ENCODE measurements at places on chromosomes 6 and 20. TPM values are rescaled to one million over a fixed set of nuclear protein-coding genes. Genes with fewer than 3 reads are reported as not detected.
A peak's percentile ranks its signal among the peaks of the same experiment; 100 is the strongest.

Gene GSTA5
- not detected for total RNA-seq

Gene ZC3H12D
- total RNA-seq, result 0.83 TPM

Gene TP53TG5
- total RNA-seq, result 2.1 TPM

Gene HLA-G
- total RNA-seq, result not detected

Gene RIPOR2
- 14.4 TPM for total RNA-seq

Gene BEND6
- total RNA-seq, result 1.4 TPM

Gene TBXT
- not detected for total RNA-seq

Gene ULBP2
- total RNA-seq, result not detected

Gene CRYBG1
- 3.9 TPM for total RNA-seq

Gene SLC26A8
- 0.17 TPM for total RNA-seq

Gene RNF144B
- 6.6 TPM for total RNA-seq

Gene GPX5
- not detected for total RNA-seq

Gene TUBB1
- not detected for total RNA-seq

Gene NOTCH4
- total RNA-seq, result 16.6 TPM

Gene ANKEF1
- 1.5 TPM for total RNA-seq

DNA sequence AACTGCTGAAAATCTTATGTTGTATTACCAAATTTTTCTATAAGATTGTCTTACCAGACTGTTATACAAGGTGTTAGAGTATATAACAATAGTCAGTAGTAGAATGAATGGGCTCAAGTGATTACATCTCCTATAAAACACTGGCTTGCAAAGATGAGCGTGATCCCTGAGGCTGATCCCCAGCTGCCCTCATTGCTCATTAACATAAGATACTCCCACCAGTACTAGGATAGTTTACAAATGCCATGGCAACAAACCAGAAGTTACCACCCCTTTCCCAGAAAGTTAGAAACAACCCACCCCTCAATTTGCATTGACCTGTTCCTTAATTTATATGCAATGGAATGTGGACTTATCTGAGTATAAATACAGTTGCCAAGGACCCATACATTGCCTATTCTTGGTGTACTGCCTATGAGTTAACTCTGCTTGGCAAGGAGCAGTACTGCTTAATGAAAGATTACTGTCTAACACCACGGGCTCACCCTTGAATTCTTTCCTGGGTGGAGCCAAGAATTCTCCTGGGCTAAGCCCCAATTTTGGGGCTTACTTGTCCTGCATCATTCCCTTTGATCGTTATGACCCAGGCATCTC, 252.8 kb upstream of the CHD6 start:
- DNase-seq, result peak; percentile 31

DNA sequence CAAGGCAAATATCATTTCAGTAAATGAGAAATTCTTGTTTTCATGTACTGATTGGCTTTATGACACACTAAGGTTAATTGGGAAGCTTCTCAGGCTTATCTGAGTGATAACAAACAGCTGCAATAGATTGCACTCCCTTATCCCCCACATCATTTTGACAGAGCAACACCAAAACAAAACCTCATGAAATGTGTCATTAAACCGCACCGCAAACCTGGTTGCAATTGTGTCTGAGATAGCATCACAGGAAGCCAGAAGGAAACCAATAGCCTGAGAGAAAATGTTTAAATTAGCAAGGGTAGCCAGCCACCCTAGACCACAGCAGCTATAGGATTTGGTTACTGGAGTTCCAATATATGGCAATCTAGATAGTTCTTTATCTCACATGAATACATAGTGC, 31.6 kb upstream of the LAMA4 start:
- no peak for DNase-seq

GRCh38 chr20:33105316-33105924, 26.0 kb downstream of the BPIFB4 start:
- no peak for DNase-seq

- no peak for DNase-seq
These were observed 43.3 kb upstream of the CLIC5 start for GRCh38 chr6:46058951-46059350.

GRCh38 chr6:13076575-13076974, 251.8 kb downstream of the TBC1D7 start:
- DNase-seq, result peak; percentile 80

GRCh38 chr6:111482188-111482958, 645 bp downstream of the REV3L start:
- DNase-seq, result no peak

- no peak for DNase-seq
These were observed 101.4 kb upstream of the BEND6 start for GRCh38 chr6:56853541-56853940.

DNA sequence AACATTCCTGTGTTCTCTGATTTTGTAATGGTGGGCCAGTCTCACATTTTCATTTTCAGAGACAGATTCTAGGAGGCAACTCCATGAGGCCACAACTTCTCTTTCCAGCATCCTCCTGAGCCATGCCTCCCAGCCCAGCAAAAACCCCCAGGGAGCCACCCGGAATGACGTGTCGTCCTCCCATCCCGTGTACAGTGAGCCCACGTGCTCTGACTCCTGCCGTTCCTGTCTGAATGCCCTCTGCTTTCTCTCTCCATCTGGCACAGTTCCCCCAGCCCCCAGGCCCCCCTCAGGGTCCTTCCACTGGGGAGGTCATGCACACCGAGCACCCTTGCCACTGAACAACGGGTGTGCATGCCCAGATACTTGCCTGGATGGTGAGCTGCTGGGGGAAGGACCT, 38.0 kb downstream of the C20orf203 start:
- no peak for DNase-seq

GRCh38 chr20:8664778-8665177, 404.1 kb upstream of the PLCB4 start:
- no peak for DNase-seq

- DNase-seq, result peak; percentile 5
These were observed 203.3 kb upstream of the LAMP5 start for GRCh38 chr20:9311132-9311531.

DNA sequence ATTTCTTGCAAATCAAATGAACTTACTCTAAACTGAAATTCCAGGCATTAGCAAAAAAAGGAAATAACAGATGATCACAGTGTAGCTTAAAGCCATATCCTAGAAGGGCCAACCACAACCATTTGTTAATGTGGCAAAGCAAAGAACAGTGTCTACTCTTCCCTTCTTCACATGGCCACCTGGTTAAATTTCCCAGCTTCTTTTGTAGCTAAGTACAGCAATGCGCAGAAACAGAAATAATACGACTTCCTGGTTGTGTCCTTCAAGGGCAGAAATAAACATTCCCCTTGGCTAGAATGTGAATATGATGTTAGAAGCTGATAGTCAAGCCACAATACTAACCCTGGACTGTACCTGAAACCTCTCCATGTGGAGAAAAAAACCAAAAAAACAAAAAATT, 9.6 kb downstream of the SNX3 start:
- no peak for DNase-seq

GRCh38 chr6:159117563-159117962, 51.6 kb upstream of the FNDC1 start:
- no peak for DNase-seq

DNA sequence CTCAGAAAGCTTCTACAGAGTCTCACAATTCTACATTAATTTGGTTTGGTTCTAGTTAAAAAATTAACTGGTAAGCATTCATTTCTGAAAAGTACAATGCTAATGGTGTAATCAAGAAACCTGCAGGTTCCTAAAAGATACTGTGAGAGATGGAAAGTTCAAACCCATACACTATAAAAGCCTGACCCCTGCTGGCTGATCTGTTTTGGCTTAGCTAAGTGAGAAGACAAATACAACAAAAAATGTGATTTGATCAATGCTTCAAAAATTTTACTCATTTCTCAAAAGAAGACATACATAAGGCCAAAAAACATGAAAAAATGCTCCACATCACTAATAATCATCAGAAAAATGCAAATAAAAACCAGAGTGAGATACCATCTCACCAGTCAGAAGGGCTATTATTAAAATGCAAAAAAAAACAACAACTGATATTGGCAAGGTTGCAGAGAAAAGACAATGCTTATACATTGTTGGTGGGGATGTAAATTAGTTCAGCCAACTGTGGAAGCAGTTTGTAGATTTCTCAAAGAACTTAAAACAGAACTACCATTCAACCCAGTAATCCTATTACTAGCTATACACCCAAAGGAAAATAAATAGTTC, 102.8 kb downstream of the MOXD1 start:
- DNase-seq, result no peak

- no peak for DNase-seq
These were observed 49.8 kb downstream of the PPARD start for GRCh38 chr6:35392111-35392702.

DNA sequence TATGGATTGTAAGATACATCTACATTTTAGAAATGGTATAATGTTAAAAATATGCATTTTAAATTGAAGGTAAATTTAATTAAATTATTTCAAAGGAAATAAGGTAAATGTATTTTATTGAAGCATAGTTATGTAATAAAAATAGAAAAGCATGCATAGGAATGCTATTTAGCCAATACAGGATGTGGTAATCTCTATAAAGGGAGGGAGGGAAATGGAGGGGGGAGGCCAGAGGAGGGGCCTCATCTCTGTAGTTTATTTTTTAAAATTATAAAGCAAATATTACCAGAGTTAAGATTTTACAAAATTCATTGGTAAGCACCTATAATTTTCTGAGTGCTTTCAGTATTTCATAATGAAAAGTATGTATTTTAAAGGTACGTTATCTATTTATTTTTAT, 27.2 kb downstream of the SLC16A10 start:
- DNase-seq, result no peak

GRCh38 chr6:148703900-148704299, 42.9 kb upstream of the UST start:
- no peak for DNase-seq

- DNase-seq, result no peak
These were observed 181.8 kb downstream of the HIVEP2 start for GRCh38 chr6:142763205-142763604.

- DNase-seq, result no peak
These were observed 75.1 kb downstream of the SNX5 start for GRCh38 chr20:17893445-17893844.

- no peak for DNase-seq
These were observed 33.1 kb upstream of the FBXL4 start for GRCh38 chr6:98980819-98981218.

GRCh38 chr20:57957411-57958049, 247.7 kb upstream of the PMEPA1 start:
- no peak for DNase-seq

DNA sequence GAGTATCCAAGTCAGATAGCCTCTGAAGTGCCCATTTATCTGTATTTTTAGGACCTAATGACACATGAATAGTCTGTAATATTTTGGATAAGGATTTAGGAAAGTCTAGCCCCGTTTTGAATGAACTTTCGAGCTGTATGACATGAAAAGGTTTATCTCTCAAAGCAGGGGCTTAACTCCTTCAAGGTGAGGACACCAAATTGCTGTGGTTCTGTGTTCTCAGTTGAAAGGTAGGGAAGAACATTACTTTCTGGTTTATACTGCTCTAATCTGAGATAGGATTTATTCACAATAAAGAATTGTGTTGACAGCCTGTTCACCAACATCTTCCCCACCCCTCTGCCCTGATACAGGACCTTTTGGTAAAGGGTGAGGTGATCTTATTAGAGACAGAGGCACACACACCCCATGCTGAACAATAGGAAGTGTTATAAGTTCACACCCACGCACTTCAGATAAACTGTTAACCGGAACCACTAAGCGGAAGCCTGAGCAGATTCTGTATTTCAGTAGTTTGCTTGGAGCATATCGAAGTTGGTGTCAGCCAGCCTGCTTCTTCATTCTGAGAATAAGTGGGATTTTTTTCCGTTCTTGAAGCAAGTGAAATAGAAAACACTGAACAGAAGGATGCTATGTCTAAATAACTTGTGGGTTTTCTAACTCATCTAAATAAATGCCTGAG, 223.3 kb downstream of the TMEM242 start:
- no peak for DNase-seq

DNA sequence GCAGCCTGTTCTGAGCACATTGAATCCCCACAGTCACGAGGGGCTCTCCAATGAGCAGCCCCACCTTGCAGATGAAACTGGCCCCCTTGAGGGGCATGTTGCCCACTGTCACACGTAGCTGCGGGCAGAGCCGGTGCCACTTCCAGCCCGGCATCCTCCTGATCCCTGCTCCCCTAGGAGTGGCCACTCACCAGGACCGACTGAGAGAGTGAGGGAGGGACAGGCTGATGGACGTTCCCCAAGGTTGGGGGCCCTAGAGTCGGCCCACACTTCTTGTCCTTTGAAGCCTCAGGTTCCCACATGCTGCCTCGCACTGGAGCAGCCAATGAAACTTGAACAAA, 10.5 kb downstream of the ENTPD6 start:
- no peak for DNase-seq

- DNase-seq, result no peak
These were observed 440.4 kb upstream of the ARID1B start for GRCh38 chr6:156336733-156337132.

- no peak for DNase-seq
These were observed 694.1 kb upstream of the MMS22L start for GRCh38 chr6:97977084-97977483.

DNA sequence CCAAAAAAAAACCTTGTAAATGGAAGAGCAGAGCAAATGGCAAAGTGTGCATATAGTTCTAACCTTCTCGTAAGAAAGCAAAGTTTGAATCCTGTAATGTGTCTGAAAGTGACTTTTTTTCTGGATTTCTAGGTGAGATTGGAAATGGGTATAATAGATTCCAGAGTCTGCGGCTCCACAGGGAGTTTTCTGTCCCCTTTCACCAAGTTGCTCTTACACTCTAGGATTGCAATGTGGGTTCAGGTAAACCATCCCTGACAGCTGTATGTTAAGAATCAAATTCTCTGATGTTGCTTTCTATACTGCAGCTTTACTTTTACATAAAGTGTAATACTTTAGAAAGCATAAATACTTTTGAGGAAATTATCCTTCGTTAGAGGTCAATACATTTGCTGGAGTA, 260.1 kb downstream of the PRL start:
- peak; percentile 50 for DNase-seq

DNA sequence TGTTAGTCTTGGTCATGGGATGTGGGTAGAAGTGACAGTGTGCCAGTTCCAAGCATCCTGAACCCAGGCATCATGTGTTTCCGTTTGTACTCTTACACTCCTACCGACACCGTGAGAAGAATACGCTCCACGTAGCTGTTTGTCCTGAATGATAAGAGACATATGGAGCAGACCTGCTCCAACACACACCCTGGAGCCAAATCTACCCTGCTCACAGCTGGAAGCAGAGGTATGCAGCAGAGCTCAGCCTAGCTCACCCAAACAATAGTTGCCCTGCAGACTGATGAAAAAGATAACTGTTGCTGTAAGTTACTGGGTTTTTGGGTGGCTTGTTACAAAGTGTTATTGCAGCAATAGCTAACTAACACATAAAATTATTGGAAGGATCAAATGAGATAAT, 14.3 kb upstream of the PDSS2 start:
- DNase-seq, result no peak

Measured in esophagus muscularis mucosa (tissue), 4 donors.